ENCODE measurements at places on chromosomes 4 and X.

- no peak for DNase-seq
These were observed 238.1 kb downstream of the DHRSX start for GRCh38 chrX:2262668-2263055.

- no peak for DNase-seq
These were observed 814 bp upstream of the MMAA start for GRCh38 chr4:145618210-145618931.

- DNase-seq, result no peak
These were observed 50.9 kb downstream of the CPZ start for GRCh38 chr4:8643441-8643840.

DNA sequence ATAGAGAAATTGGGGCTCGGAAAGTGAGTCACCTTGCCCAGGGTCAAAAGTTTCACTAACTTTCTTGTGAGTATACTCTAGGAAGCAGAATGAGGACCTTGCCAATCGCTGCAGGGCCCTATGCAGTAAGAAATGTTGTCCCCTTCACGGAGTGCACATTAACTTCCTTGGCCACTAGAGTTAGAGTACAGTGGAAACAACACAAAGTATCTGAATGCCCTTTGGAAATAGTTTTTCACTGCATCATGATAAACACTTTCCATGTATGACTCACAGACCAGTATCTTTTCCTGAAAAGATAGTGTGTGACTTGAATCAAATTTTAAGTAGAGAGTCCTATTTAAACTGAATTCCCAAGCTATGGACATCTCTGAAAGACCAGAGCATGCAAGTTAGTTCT is 45.5 kb upstream of the STK26 start:
- no peak for DNase-seq

DNA sequence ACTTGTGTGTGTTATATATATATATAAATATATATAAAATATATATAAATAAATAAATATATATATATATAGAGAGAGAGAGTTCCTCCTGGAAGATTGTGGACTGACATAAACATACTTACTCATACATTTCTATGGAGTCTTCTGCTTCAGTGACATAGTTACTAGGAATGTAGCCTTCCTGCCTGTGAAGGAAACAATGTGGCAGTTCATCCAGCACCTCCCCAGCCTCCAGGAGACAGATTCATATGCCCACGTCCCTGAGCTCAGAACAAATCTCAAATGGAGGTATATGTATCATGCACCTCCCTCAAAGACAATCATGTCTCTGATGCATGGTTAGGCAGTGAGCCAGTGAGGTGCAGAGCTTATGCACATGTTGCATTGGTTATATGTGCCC is 11.4 kb upstream of the TIMM8A start:
- no peak for DNase-seq

- DNase-seq, result peak; percentile 50
These were observed 99.0 kb upstream of the OTUD4 start for GRCh38 chr4:145279122-145279960.

GRCh38 chrX:15399962-15400391 is 15.8 kb upstream of the VEGFD start:
- DNase-seq, result no peak

DNA sequence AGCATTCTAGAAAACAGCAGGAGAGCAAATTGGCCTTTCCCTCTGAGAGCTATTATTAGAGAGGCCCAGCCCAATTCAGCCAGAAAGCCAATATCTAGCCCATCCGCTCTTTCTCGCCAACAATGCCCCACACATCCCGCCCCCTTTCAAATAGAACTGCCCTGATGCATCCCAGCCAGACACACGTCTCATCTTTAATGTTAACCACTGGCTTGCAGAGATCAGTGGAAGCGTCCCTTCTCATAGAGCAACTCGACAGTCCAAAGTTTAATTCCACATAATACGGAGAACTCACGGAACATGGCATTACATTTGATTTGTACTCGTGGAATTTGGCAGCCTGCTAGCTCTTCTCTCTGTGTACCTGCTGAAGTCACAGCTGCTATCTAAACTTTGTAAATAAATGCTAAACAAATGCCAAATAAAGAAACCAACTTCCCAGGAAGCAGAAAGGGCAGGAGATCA is 304.4 kb downstream of the DHX15 start:
- no peak for DNase-seq

- DNase-seq, result no peak
These were observed 324.4 kb downstream of the ZNF674 start for GRCh38 chrX:46220822-46221221.

- DNase-seq, result no peak
These were observed 39.8 kb upstream of the NAP1L5 start for GRCh38 chr4:88737307-88737941.

DNA sequence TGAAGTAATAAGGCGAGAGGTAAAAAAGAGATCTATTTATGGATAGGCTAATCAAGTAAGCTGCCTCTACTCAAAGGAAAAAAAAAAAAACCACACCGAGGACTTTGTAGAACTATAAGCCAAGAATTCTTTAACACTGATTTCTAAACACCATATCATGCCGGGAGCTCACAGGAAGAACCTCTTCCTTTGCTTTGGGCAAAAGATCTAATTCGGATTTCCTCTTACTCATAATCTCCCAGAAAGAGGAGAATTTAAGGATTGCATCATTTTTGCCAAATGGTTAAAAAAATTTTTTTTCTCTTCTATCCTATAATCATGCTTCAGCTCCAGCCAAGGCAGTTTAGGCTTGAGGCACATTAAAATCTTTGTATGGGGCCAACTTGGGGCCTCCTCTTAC is 95.5 kb downstream of the ZNF827 start:
- no peak for DNase-seq

DNA sequence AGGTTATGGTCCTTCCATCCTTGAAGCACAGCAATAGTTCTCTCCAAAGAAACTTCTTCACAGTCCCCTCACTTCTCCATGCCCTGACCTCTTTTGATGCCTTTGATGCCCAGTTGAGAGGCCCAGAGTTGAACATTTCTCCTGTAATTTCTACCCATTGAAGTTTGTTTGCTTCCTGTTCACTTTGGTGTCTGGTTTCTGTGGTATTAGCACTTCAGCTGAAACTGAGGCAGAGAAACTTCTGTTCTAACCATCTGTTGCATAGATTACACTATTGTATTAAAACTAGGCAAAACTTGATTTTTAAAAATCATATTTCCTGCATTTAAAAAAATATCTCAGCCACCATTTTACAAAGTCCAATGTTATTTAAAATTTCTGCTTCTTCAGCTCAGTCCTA is 89.8 kb upstream of the ADGRG2 start:
- DNase-seq, result no peak

GRCh38 chrX:129235903-129236302 is 287.4 kb downstream of the SMARCA1 start:
- no peak for DNase-seq

GRCh38 chrX:134664202-134664601 is 5.9 kb upstream of the PLAC1 start:
- no peak for DNase-seq

DNA sequence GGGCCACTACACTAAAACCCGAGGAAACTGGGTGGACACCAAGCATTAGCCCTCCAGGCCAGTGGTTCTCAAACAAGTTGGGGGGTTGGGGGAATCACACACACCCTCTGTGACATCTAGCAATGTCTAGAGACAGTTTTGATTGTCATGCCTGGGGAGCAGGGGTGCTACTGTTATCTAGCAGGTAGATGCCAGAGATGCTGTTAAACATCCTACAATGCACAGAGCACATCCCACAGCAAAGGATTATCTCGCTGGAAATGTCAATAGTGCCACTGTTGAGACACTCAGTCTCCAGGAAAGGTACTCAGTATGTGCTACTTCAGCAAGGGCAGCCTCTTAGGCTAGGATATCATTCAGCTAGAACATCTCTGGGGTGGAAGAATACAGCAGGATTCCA is 1.3 kb downstream of the SMC1A start:
- DNase-seq, result no peak

DNA sequence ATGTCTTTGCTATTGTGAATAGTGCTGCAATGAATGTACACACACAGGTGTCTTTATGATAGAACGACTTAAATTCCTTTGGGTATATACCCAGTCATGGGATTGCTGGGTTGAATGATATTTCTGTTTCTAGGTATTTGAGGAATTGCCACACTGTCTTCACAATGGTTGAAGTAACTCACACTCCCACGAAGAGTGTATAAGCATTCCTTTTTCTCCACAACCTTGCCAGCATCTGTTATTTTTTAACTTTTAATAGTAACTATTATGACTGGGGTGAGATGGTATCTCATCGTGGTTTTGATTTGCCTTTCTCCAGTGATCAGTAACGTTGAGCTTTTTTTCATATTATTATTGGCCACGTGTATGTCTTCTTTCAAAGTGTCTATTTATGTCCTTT is 17.6 kb upstream of the DCUN1D4 start:
- DNase-seq, result no peak

DNA sequence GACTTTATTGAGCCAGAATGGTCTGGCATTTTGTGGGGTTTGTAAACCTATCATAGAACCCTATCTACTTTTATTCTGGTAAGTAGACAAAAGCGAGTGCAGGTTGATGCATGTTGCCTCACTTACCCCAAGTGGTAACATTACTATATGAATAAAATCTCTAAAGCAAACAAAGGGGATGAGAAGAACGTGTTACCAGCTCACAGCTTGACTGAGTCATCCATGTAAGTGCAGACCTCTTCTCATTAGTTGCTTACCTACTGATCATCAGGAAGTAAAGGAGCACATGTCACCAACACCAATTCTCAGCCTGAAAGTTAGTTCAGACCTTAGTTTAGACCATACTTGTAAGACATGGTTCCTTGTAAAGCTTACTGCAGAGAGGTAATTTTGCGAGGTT is 1328.3 kb downstream of the C4orf33 start:
- no peak for DNase-seq

DNA sequence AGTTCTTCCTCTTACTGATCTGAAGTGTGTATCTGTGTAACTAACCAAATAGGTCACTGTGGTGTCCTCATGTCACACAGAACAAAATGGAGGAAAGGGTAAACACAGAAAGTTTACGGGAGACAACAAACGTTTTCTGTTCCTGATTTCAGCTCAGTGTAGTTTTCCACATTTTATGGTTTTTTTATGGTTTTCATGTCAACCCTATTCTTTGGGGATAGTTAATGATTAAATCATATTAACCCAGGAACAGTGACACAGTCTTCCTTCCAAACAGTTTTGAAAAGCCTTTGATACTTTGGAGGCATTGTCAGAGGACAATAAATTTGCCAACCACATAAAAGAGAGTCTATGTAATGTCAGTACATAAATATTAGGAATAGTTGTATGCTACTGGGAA is 4.2 kb downstream of the LNX1 start:
- DNase-seq, result no peak

DNA sequence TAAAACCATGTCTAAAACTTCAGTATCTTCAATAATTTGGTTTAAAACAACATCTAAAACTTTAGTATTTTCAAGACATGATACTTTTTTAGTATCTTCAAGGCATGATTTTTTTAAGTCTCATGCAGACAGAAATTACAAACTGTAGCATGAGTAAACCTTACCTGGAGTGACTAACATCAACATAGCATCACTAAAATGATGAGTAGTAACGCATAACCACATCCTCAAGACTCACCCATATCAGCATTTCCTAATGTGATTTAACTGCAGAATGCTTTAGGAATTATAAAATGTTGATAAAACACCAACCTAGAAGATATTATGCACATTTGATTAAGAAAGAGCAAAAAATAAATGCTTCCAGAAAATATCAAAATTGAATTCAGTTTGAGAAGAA is 19.7 kb upstream of the EDNRA start:
- no peak for DNase-seq

DNA sequence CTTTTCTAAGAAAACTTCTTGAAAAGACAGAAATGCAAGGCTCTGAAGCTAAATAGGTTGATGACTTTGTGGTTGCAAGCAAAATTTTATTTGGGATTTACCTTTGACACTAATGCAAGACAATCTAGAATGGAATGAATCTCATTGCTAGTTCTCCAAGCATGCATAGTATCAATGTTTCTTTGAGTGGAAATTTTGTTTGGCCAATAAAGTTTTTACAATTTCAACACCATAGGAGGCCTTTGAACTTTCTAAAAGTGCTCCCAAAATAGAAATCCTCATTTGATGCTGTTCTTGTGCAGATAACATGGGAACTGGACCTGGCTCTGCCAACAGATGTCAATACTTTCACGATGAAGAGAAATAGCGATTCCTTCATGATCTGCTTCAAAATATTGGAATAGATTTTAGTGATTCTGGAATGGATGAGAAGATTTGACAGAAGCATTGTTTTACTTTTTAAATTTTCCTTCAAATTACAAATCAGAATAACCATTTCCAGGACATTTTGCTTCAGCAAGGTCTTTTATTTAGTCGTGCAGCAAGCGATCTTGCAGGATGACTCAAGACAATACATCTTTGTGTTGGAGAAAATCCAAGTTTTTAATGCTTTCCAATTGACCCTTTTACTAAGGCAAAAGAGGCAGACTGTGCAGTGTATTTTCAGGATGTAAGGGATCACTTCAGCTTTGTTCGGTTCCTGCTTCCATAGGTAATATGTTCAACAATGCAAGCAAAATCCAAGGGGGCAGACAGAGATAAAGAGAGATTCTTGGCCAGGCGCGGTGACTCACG is 51.7 kb upstream of the OTUD4 start:
- no peak for DNase-seq

DNA sequence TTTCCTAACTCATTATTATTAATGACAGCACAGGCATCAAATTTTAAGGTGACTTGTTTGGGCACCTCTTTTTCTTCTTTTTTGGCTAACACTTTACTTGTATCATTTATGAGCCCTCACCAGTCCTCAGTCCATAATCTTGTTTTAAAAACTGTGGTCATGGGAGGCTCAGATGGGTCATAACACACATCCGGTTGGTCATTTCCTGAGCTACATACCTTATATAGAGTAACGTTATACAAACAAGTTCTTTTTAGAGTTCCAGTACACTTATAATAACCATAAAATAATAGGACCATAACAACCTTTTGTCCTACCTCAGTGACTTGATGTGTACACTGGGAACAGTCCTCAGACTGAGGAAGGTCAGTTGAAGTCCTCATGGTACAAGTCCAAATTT is 21.1 kb upstream of the PLS3 start:
- DNase-seq, result no peak

DNA sequence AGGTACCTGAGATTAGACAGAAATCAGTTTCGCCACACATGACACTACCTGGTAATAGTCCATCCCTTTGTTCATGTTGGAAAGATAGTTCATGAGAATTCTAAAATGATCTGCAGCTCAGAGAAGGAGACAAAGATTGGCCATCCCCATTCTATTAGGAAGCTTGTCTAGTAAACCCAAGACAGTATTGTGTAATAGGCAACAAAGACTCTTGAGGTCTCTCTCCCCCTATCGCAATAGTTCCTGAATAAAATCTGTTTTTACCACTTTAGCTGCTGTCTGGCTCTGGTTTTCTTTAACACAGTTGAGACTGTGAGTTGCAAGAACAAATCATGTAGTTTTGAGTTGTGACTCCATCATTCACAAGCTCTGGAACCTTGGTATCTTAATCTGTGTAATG is 14.8 kb upstream of the BBS7 start:
- DNase-seq, result no peak

DNA sequence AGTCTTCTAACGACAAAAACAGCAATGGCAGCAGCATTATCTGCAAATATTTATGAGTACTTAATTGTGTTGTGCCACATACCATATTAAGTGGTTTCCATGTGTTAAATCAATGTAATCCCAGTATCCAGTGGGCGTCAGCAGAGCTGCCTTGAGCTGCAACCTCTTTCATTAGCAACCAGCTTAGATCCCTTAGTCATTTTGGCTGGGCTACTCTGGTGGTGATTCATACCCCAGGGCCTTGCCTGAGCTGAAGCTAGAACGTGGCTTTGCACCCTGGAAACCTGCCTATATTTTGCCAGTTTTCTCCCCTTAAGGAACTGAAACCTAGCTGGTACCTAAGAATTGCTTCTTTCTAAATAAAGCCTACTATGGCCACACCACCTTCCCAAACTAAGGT is 474.3 kb upstream of the FTHL17 start:
- DNase-seq, result no peak
